ENCODE measurements at places on chromosomes 4 and X.

DNA sequence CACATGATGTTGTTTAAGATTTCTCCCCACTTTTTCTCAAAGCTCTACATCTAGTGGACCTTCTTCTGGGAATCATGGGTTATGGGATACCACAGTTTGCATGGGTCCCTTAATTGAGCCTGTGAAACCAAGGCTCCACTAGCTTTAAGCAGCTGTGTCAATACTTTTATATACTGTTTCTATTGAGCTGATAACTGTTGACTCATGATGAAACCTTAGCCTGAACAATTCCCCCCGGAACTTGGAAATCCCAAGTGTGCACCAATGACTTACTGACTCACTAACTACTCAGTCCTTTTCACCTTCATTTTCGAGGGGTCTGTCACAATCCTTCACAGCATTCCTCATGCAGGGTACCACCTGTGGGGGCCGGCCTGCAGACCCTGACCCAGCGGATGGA, 12.7 kb upstream of the SPIN4 start:
- H3K27ac ChIP-seq, result no peak overlapping the region
- no peak overlapping the region for H3K4me3 ChIP-seq
- H3K36me3 ChIP-seq, result no peaks in the 10 kb centered on the region
- DNase-seq, result no peak

DNA sequence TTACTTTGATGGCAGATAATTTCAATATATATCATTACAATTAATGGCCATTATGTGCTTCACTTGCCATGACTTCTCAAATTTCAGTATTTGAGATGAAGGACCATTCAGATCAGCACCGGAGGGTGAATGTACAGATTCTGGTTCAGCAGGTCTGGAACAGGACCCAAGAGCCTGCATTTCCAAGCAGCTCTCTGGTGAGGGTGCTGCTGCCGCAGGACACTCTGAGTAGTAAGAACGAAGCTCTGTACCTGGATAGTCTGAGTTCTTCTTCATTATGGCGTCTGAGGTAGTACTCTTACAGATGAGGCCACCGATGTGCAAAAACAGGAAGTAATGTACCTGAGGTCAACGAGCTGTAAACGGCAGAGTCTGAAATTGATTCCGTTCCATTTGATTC, 228.2 kb downstream of the FBXW7 start:
- no peaks in the 10 kb centered on the region for H3K36me3 ChIP-seq
- no peak overlapping the region for H3K27ac ChIP-seq
- H3K4me1 ChIP-seq, result no peaks in the 10 kb centered on the region
- no peak overlapping the region for H3K4me3 ChIP-seq

- H3K4me1 ChIP-seq, result no peaks in the 10 kb centered on the region
- H3K36me3 ChIP-seq, result no peaks in the 10 kb centered on the region
- H3K4me3 ChIP-seq, result peak overlapping the region; percentile 55
- no peak overlapping the region for H3K27ac ChIP-seq
- no peaks in the 10 kb centered on the region for H3K27me3 ChIP-seq
Observed at GRCh38 chrX:71493111-71493613, 39.7 kb upstream of the OGT start.

GRCh38 chrX:150163956-150164726, 199.0 kb upstream of the MAMLD1 start:
- no peak for DNase-seq
- no peak overlapping the region for H3K4me3 ChIP-seq
- no peaks in the 10 kb centered on the region for H3K4me1 ChIP-seq
- no peaks in the 10 kb centered on the region for H3K27me3 ChIP-seq

DNA sequence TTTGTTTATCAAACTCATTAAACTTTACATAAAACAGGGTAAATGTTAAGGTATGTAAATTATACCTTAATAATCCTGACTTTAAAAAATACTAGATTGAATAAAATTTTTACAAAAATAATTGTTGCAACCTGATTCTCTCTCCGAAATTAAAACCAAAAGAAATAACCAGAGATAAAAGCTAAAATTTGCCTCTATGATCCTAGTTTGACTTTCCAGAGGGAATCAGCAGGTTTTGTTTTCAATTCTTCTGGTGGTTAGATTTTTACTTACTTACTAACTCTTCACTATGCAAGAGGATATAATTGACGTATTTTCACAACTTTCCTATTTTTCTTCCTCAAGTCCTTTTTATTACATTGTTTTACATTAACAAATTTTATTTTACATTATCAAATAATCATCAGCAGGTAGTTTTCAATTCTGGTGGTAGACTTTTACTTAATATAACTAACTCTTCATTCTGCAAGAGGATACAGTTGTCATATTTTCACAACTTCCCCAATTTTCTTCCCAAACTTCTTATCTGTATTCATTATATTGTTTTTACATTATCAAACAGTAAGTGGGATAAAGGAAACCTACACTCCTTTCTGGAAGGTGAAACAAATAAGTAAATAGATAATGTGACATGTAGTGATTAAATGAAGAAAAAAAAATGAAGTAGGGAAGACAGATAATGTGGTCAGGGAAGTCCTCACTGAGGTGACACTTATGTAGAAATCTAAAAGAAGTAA, 52.2 kb downstream of the TBCK start:
- H3K27ac ChIP-seq, result no peak overlapping the region
- no peaks in the 10 kb centered on the region for H3K4me1 ChIP-seq
- no peak for DNase-seq
- H3K27me3 ChIP-seq, result no peaks in the 10 kb centered on the region

- H3K27ac ChIP-seq, result no peak overlapping the region
- no peaks in the 10 kb centered on the region for H3K4me1 ChIP-seq
- no peak for DNase-seq
- no peak overlapping the region for H3K4me3 ChIP-seq
- H3K27me3 ChIP-seq, result no peaks in the 10 kb centered on the region
Observed at GRCh38 chr4:90071289-90072235, 55.6 kb upstream of the CCSER1 start.

DNA sequence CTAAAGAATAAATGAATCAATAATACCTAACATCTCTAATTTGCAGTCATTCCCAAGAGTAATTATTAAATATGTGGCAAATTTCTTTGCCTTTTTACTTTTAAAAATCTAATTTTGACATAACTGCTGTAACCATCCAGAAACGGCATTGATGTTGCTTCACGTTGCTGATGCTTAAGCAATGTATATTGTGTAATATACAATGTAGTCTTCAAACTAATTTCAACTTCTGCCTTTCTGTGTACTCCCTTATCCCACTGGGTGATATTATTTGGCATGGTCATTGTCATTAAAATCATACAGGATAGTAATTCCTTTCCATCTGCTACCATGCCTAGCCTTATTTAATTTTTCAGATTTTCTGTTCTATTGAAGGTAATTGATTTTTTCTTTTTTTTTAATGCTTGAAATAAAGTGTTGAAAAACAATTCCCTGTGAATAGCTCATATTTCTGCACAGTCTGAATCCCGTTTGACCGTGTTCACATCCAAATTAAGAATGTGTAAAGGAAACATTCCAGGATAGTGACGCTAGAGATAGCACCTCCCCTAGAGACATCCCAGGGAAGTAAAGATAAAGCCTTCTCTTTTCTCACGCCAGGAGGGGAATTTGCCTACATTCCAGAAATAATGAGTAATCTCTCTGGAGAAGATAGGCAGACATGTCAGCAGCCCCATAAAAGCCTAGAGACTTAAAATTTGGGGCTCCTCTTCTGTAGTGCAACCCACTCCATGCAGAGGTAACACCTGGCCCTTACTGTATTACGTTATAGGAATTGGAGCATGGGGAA, 8.6 kb downstream of the FAM200B start:
- DNase-seq, result no peak
- H3K4me3 ChIP-seq, result no peak overlapping the region
- H3K36me3 ChIP-seq, result no peaks in the 10 kb centered on the region
- H3K27me3 ChIP-seq, result no peaks in the 10 kb centered on the region
- H3K27ac ChIP-seq, result peak overlapping the region; percentile 39
- peaks cover 50% of the 10 kb centered on the region for H3K4me1 ChIP-seq

DNA sequence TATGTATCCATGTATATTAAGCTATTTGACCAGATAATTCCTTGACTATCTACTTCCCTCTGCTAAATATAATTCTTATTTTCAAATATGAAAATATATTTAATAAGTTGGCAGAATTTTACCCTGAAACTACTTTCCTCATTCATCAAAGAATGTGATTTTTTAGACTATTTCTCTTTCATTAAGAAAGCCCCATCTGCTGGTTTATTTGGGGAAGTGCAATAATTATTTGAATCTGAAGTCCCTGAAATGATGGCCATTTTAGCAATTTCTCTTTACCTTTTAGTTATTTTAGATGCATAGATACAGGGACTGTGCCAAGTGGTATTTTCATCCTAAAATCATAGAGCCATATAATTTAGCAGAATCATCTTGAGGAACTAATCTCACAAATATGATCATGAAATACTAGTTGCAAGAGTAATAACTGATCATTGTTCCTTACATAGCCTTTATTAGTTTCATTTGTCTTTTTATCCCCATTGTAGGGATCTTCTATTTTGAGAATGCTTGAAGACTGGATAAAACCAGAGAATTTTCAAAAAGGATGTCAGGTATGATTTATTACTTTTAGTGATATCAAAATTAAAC, 39.0 kb downstream of the ENPEP start:
- no peaks in the 10 kb centered on the region for H3K36me3 ChIP-seq
- DNase-seq, result no peak
- no peak overlapping the region for H3K4me3 ChIP-seq
- no peaks in the 10 kb centered on the region for H3K27me3 ChIP-seq
- H3K4me1 ChIP-seq, result no peaks in the 10 kb centered on the region

DNA sequence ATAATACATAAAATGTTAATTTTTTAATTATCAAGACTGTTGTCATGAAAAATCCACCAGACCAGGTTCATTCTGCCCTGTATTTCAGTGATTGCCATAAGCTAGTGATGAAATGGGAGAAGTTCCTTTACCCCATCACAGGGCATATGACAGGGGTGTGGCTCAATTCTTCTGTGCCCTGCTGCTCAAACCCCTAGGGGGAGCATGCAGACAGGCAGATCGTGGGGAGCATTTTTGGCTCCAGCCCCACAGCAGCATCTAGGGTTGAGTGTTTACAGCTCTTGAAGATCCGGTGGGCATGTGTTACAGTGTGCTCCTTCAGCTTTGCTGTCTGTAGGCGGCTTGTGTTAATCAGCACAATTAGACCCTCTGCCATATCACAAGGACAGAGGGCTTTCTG, 700.7 kb downstream of the PCDH18 start:
- H3K4me1 ChIP-seq, result no peaks in the 10 kb centered on the region
- no peak for DNase-seq
- H3K27me3 ChIP-seq, result no peaks in the 10 kb centered on the region
- no peak overlapping the region for H3K4me3 ChIP-seq

DNA sequence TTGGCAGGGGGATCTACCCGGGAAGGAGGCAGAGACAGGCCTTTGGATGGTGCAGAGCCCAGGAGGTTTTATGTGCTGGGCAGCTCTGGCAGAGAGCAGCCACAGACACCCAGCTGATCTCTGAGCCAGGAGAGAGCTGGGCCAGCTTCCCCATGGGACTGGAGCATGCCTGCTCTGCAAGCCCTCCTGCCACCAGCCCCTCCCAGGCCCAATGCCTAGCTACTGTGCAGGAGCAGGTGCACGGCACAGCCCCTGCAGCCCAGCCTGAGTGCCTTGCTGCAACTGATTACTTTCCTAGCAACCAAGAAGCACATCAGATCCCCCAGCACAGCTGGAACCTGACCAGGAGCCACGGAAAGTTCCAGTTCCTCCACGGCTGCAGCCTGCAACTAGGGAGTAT, 57.8 kb upstream of the BEND2 start:
- H3K27me3 ChIP-seq, result no peaks in the 10 kb centered on the region
- H3K36me3 ChIP-seq, result no peaks in the 10 kb centered on the region
- H3K4me3 ChIP-seq, result no peak overlapping the region

GRCh38 chrX:73239242-73239641, 24.6 kb upstream of the NAP1L2 start:
- H3K27me3 ChIP-seq, result no peaks in the 10 kb centered on the region
- no peak overlapping the region for H3K27ac ChIP-seq
- H3K36me3 ChIP-seq, result no peaks in the 10 kb centered on the region
- no peak for DNase-seq
- no peaks in the 10 kb centered on the region for H3K4me1 ChIP-seq
- no peak overlapping the region for H3K4me3 ChIP-seq

GRCh38 chr4:41430792-41431191, 107.2 kb upstream of the LIMCH1 start:
- DNase-seq, result no peak
- no peak overlapping the region for H3K4me3 ChIP-seq
- H3K27ac ChIP-seq, result no peak overlapping the region
- H3K36me3 ChIP-seq, result no peaks in the 10 kb centered on the region
- H3K27me3 ChIP-seq, result no peaks in the 10 kb centered on the region

DNA sequence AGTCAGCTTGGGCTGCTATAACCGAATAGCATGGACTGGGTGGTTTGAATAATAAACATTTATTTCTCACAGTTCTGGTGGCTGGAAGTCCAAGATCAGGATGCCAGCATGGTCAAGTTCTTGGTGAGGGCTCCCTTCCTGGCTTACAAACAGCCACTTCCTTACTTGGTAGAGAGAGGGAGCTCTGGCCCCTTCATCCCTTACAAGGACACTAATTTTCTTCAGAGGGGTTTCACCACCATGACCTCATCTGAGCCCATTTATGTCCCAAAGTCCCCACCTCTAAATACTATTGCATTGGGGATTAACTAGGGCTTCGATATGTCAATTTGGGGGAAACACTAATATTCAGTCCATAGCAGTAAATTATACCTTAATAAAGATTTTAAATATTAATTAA, 61.8 kb downstream of the CLNK start:
- H3K27me3 ChIP-seq, result no peaks in the 10 kb centered on the region
- no peak overlapping the region for H3K27ac ChIP-seq
- no peaks in the 10 kb centered on the region for H3K36me3 ChIP-seq
- H3K4me1 ChIP-seq, result no peaks in the 10 kb centered on the region

DNA sequence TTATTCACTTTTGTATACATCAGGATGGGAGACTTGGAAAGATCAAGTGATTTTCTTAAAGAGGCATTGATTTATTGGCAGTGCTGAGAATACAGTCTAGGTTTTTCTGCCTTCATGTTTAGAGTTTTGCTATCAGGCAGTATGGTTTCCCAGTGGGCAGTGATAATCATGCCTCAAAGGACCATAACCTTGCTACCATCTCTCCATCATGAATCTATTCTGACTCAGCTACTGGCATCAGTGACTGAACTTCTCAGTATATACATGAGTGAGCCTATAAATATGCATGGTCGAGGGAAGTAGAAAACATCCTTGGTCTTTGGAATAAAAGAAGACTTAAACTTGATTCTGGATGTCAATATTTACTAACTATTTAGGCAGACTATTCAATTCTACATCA, 562.0 kb upstream of the AADAT start:
- no peaks in the 10 kb centered on the region for H3K4me1 ChIP-seq
- no peak for DNase-seq
- H3K4me3 ChIP-seq, result no peak overlapping the region

- DNase-seq, result no peak
- no peak overlapping the region for H3K27ac ChIP-seq
- no peaks in the 10 kb centered on the region for H3K27me3 ChIP-seq
- H3K4me1 ChIP-seq, result no peaks in the 10 kb centered on the region
- H3K4me3 ChIP-seq, result no peak overlapping the region
Observed at GRCh38 chr4:30535255-30535654, 184.9 kb upstream of the PCDH7 start.

GRCh38 chr4:146121757-146122156, 53.8 kb upstream of the LSM6 start:
- H3K4me1 ChIP-seq, result no peaks in the 10 kb centered on the region
- no peak overlapping the region for H3K27ac ChIP-seq
- no peaks in the 10 kb centered on the region for H3K36me3 ChIP-seq
- no peak for DNase-seq
